Cardiac muscle cell (in vitro differentiated cells and primary cell): ENCODE measurements at places on chromosomes 5 and 9. TPM values are rescaled to one million over a fixed set of nuclear protein-coding genes. Genes with fewer than 3 reads are reported as not detected.

DNA sequence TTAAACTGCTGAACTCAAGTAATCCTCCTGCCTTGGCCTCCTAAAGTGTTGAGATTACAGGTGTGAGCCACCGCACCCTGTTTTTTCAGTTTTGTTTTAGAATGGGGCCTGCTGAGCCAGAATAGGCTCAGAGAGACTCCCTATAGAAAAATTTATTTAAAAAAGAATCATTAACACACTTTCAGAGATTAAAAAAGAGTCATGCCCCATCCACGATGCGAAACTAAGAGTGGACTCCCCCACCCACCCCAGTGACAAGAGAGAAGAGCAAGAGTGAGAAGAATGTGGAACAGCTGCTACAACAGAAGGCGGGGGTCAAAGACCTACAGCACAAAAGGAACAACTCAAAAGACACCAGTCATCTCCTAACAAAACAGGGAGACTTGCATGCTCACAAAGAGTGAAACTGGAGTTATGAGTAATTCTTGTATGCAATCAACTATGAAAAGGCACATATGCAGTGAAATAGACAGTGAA is 47.2 kb downstream of the GLDC start:
- no peak for DNase-seq

DNA sequence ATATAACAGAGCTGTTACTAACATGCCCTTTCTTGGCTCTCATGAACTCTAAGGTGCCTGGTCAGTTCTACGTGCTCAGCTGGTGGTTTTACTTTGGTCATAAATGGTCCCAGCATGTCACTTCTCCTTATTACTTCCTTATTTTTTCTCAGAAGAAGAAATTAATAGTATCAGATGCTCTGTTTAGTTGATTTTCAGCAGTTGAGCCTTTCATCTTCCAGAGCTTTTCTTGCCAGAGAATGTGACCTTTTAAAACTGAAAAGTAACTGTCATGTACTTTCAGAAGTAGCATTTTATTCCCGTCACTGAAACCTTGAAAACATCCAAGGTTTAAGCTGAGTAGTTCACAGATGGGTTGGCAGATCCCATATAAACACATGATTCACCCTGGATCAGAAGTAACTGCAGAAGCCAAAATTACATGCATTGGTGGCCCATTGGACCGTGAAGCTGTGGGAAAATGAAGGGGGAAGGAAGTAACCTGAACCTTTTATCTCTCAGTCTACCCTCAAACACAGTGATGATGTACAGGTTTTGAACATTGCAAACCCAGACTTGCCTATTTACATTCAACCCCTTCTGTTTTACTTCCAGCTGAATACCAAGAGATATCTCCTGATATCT is 50.5 kb downstream of the HACD4 start:
- no peak for DNase-seq

- no peak for DNase-seq
Measured at GRCh38 chr5:121108725-121109124, 644.6 kb downstream of the PRR16 start.

DNA sequence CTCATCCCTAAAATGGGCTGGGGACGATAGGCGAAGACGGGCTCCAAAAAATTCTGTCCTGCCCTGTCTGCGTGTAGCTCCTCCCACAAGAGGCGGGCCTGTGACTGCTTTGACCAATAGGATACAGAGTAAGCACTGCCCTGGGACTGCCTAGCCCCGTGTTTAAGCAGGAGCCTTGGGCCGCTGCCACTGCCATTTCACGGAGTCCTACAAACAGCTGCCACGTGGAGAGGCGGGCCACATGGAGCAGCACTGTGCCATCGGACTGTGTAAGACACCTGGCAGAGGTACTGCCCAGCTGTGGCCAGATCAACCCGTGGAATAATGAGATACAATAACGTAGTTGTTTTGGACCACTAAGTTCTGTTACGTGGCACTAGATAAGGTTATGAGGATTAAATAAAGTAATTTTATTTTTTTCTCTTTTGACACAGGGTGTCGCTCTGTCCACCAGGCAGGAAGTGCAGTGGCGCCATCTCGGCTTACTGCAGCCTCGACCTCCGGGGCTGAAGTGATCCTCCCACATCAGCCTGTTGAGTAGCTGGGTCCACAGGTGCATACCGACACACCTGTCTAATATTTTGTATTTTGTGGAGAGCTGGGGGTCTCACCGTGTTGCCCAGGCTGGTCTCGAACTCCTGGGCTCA is 87.2 kb downstream of the LMNB1 start:
- no peak for DNase-seq

DNA sequence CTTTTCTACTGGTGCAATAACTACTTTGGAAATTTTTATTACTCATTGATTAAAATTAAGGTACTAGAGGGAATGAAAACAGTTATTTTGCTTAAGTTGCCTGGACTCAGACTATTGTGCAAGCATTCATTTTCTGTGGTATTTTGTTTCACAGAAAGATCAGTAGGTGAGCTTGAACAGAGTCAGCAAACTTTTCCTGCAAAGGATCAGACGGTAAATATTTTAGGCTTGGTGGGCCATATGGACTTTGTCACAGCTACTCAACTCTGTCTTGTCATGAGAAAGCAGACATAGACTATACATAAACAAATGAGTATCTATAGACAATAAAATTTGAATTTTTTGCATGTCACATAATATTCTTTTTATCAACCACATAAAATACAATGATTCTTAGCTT is 1036.4 kb downstream of the NR2F1-AS1 start:
- DNase-seq, result peak; percentile 33

DNA sequence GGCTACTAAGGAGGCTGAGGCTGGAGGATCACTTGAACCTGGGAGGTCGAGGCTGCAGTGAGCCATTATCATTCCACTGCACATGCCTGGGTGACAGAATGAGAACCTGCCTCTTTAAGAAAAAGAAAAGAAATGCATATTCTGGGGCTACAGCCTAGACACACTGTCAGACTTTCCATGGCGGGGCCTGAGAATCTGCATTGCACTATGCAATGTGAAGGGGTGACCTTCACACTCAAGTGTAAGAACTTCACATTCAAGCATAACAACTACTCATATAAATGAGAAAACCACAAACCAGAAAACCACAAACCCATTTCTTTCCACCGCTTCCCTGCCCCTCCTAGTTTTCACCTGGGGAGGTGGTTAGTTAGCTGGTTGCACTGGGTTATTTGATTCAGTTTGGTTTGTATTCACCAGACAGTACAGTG is 18.0 kb upstream of the FBP2 start:
- DNase-seq, result no peak

Gene CATSPER3
- 0.07 TPM in 1 of 2 replicates, not detected in the other for total RNA-seq

- no peak for DNase-seq
Measured at GRCh38 chr5:176851871-176852658, 41.7 kb downstream of the UNC5A start.

Gene FRMPD1
- total RNA-seq, result 0.15 and 1.5 TPM in 2 replicates

DNA sequence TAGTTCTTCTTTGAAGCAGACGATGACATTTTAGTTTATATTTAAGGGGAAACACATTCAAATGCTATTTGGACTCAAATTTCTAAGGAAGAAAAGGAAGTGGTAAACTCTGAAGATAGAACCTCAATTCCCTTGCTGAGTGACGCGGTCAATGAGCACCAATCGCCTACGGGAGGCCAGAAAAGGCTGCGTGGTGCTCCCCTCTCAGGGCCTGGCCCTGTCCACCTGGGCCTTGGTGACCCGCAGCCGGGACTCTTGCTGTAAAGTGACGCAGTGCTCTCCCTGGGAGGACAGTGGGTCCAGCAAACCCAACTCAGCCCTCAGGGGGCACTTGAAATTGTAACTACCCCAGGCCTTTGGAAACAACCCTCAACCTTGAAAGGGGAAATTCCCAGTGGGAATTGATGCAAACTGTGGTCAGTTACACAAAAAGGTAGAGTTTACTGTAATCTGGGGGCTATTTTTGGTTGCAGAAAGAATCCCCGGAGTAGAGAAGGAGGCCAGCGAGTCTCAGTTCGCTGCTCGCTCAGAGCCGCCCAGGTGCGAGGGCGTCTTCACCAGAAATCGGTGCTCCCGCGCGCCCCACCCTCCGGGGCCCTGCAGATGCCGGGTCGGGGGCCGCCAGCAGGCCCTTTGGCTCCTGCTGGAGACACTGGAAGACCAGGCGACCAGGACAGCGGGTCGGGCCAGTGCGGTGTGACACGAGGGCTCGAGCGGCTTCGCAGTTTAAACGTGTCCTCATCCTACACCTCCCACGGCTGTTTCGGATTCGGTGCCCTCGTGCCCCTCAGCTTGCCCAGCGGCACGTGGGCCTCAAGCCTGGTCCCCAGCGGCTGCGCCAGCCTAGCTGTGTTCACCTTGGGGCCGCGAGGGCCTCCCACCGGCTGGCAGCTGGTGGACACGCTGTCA is 1.4 kb upstream of the ANKRD33B start:
- no peak for DNase-seq

DNA sequence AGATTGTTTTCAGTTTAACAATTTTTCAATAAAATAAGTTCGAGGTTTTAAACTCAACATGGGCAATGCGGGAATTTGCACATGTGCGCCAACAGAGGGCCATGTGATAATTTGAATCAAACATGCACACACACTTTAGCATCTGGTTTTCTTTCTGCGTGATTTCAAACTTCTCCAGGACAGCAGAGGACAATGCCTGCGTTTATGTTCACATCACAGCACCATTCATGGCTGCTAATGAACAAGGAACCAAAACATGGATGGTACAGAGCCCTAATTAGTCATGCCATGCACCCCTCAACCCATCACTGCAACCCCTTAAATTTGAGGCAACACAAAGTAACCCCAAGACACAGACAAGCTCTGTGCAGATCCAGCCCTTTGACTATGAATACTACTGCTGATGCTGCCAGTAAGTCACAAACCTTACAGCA is 2.8 kb downstream of the SHC3 start:
- DNase-seq, result peak; percentile 32

- DNase-seq, result no peak
Measured at GRCh38 chr5:90886381-90886780, 327.8 kb downstream of the ADGRV1 start.

Gene ENHO
- total RNA-seq, result 3.9 and 7.6 TPM in 2 replicates

GRCh38 chr5:137901011-137901817 is 12.0 kb downstream of the PKD2L2 start:
- no peak for DNase-seq

Gene INSYN2B
- 3.9 and 9.3 TPM in 2 replicates for total RNA-seq

Gene FOXD4L6
- total RNA-seq, result 0.60 TPM in 1 of 2 replicates, not detected in the other

- no peak for DNase-seq
Measured at GRCh38 chr9:34169125-34169524, 9.7 kb upstream of the UBAP1 start.

- DNase-seq, result no peak
Measured at GRCh38 chr5:140101179-140101578, 12.7 kb upstream of the PURA start.

Gene EGFL7
- 64.1 and 82.9 TPM in 2 replicates for total RNA-seq

GRCh38 chr5:8879248-8879647 is 666.6 kb downstream of the SEMA5A start:
- no peak for DNase-seq

- DNase-seq, result no peak
Measured at GRCh38 chr5:143401227-143402016, 2.1 kb downstream of the NR3C1 start.

GRCh38 chr9:89813482-89813881 is 208.7 kb downstream of the GADD45G start:
- DNase-seq, result no peak

Gene NDUFS6
- total RNA-seq, result 141 and 286 TPM in 2 replicates

- no peak for DNase-seq
Measured at GRCh38 chr9:93355827-93356226, 95.7 kb upstream of the FAM120A start.

Gene PCDHA9
- 1.6 and 2.2 TPM in 2 replicates for total RNA-seq

GRCh38 chr5:102716017-102716416 is 39.1 kb upstream of the PAM start:
- no peak for DNase-seq

Gene PIP5KL1
- 0.89 and 1.7 TPM in 2 replicates for total RNA-seq

- no peak for DNase-seq
Measured at GRCh38 chr5:173660481-173661280, 44.2 kb upstream of the BOD1 start.

DNA sequence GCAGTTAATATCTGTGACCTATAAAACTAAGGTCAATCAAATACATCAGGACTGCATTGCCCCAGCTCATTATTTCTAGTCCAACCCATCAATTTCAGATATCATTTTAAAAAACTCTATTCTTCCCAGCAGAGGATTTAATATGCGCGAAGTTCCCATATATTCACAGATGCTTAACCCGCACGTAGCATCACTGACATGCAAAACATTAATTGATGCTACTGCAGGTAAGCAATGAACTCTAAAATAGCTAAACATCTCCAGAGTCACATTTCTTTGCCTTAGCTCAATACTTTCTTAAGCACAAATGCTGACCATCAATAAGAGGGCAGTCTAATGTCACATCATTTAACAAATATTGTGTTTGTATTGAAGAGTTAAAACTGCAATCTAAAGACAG is 586.6 kb upstream of the CDH18 start:
- DNase-seq, result no peak

DNA sequence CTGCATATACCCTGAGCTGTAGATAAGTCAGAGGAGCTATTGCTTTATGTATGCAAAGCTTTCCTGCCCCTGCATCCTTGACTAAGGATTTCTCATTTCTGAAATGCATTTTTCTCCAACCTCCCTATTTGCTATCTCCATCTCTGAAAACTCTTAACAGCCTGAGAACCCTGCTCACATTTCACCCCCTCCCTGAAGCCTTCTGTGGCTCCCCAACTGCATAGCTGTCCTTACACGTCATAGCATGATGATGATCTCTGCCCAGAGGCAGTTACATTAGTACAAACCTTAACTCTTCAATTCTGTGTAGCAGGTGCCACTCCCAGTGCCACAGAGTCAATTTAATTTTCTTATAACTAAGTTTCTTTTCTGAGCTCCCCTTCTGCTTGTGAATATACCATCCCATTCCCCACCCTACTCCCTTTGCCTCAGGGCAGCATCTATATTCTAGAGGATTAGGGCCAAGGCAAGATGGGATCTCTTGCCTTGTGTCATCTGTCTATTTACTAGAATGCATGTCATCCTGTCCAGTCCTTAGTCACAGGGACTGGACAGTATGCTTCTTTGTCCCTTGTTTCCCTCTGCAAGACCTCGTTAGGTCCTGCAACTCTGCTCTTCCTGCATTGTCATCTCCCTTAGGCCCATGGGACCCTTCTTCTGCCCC is 149.7 kb upstream of the SPRY4 start:
- no peak for DNase-seq

DNA sequence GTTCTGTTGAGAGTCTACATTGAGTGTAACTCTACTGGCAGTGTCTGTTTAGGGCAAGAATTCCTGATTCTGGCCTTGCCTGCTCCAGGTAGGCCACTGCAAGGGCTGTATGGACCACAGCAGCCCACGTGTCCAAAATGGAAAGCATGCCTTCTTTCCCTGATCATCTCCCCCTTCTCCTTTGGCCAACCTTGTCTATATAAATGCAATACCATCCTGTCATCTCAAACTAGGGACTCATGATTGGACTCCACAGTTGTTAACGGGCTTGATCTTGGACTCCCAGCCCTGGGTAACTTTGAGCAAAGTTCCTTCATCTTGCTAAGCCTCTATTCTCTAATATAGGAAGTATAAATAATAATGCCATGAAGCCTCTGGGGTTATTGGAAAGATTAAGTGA is 533.6 kb downstream of the BNC2 start:
- no peak for DNase-seq

Gene LCN1
- total RNA-seq, result not detected in 2 replicates

DNA sequence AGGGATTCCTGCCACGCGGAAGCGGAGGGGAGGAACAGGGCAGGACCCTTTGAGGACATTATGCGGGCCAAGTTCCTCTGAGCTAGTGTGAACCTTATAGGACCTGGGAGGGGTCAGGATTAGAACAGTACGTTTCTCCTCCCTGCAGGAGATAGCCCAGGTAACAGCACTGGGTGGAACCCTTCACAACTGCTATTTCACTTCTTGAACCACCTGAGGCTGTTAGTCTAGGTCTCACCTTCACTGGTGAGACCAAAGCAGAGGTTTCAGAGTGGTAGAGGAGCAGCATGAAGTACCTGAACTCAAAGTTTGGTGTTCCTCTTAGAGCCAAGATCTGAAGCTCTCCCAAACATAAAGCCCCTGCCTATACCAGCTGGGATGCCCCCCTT is 832 bp downstream of the EIF4EBP3 start:
- no peak for DNase-seq
